ENCODE measurements at places on chromosomes 4 and X. TPM values are rescaled to one million over a fixed set of nuclear protein-coding genes. Genes with fewer than 3 reads are reported as not detected.

RHOXF2 gene
- not detected for total RNA-seq

CETN2 gene
- 12.5 TPM for total RNA-seq

TRPC3 gene
- 0.94 TPM for total RNA-seq

HTT-AS gene
- total RNA-seq = not detected

FGF5 gene
- total RNA-seq = not detected

EGF gene
- not detected for total RNA-seq

BEX2 gene
- 5.0 TPM for total RNA-seq

SSX4 gene
- total RNA-seq = not detected

DIAPH2 gene
- total RNA-seq = 15.4 TPM

TADA2B gene
- 25.5 TPM for total RNA-seq

PDLIM3 gene
- total RNA-seq = not detected

CPZ gene
- not detected for total RNA-seq

RS1 gene
- total RNA-seq = not detected

MAGEA4 gene
- not detected for total RNA-seq

SLC25A5 gene
- 426 TPM for total RNA-seq

IQSEC2 gene
- total RNA-seq = 0.10 TPM

CCDC158 gene
- total RNA-seq = not detected

RTL9 gene
- not detected for total RNA-seq

XAGE1A gene
- total RNA-seq = not detected

TRIM75 gene
- not detected for total RNA-seq

GLRA2 gene
- total RNA-seq = not detected

PAGE2 gene
- total RNA-seq = not detected

GLRB gene
- total RNA-seq = not detected

FAM9C gene
- not detected for total RNA-seq

CCDC160 gene
- not detected for total RNA-seq

OCIAD2 gene
- 99.0 TPM for total RNA-seq

PLXNA3 gene
- 28.3 TPM for total RNA-seq

FAM149A gene
- 0.71 TPM for total RNA-seq

KCNIP4 gene
- not detected for total RNA-seq

GPAT3 gene
- 4.1 TPM for total RNA-seq

REELD1 gene
- 0.08 TPM for total RNA-seq

AFAP1 gene
- 7.9 TPM for total RNA-seq

CT45A10 gene
- total RNA-seq = not detected
